ENCODE measurements at places on chromosomes 12 and 14. TPM values are rescaled to one million over a fixed set of nuclear protein-coding genes. Genes with fewer than 3 reads are reported as not detected.
A peak's percentile ranks its signal among the peaks of the same experiment; 100 is the strongest.

Gene SRSF9
- 122 TPM for total RNA-seq

Gene KLRC4
- total RNA-seq: not detected

DNA sequence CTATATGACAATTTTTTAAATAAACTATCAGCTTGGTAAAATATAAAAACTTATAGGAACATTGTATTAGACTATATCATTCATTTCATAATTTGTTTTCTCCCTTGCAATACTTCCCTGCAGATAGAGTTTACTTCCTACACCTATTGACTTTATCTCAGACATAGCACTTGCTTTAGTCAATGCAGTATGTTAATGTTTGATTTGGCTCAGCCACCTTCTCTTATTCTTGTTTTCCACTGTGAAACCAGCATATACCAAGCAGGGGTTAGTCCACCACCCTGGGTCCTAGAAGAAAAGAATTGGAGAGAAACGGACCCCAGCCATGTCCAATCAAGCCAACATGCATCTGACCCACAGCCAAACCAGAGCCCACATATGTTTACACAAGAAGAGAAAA lies 10.4 kb upstream of the SOX5 start:
- no peak overlapping the region for H3K4me3 ChIP-seq
- no peak for DNase-seq
- H3K4me1 ChIP-seq: no peaks in the 10 kb centered on the region

- peaks cover 24% of the 10 kb centered on the region for H3K27me3 ChIP-seq
- H3K4me1 ChIP-seq: peaks cover 6% of the 10 kb centered on the region
- no peak overlapping the region for H3K27ac ChIP-seq
- no peak overlapping the region for H3K4me3 ChIP-seq
Observed at GRCh38 chr12:91364471-91365184, 182.0 kb upstream of the DCN start.

Gene COL2A1
- total RNA-seq: not detected

Gene KRT6A
- total RNA-seq: not detected

GRCh38 chr12:119998471-119999245 lies 9.6 kb downstream of the BICDL1 start:
- peak overlapping the region; percentile 49 for H3K4me3 ChIP-seq
- H3K4me1 ChIP-seq: peaks cover 14% of the 10 kb centered on the region
- no peaks in the 10 kb centered on the region for H3K27me3 ChIP-seq
- DNase-seq: no peak

- H3K36me3 ChIP-seq: peaks cover 2% of the 10 kb centered on the region
- peaks cover 16% of the 10 kb centered on the region for H3K27me3 ChIP-seq
- no peaks in the 10 kb centered on the region for H3K4me1 ChIP-seq
Observed at GRCh38 chr14:62015945-62016344, 253.7 kb downstream of the SNAPC1 start.

Gene LRRC10
- total RNA-seq: not detected

- no peak overlapping the region for H3K4me3 ChIP-seq
- no peaks in the 10 kb centered on the region for H3K36me3 ChIP-seq
- H3K27me3 ChIP-seq: no peaks in the 10 kb centered on the region
- no peak overlapping the region for H3K27ac ChIP-seq
Observed at GRCh38 chr14:71243697-71244096, 336.4 kb downstream of the PCNX1 start.

Gene PSMC6
- 110 TPM for total RNA-seq

Gene TMEM119
- total RNA-seq: 5.0 TPM

- peak overlapping the region; percentile 97 for H3K4me3 ChIP-seq
- H3K36me3 ChIP-seq: peaks cover 14% of the 10 kb centered on the region
- H3K27me3 ChIP-seq: no peaks in the 10 kb centered on the region
Observed at GRCh38 chr12:12724421-12725085, 7.4 kb downstream of the CDKN1B start.

- H3K36me3 ChIP-seq: no peaks in the 10 kb centered on the region
- no peak overlapping the region for H3K27ac ChIP-seq
- H3K27me3 ChIP-seq: peaks cover 43% of the 10 kb centered on the region
Observed at GRCh38 chr12:22860926-22861325, 236.0 kb downstream of the ETNK1 start.

DNA sequence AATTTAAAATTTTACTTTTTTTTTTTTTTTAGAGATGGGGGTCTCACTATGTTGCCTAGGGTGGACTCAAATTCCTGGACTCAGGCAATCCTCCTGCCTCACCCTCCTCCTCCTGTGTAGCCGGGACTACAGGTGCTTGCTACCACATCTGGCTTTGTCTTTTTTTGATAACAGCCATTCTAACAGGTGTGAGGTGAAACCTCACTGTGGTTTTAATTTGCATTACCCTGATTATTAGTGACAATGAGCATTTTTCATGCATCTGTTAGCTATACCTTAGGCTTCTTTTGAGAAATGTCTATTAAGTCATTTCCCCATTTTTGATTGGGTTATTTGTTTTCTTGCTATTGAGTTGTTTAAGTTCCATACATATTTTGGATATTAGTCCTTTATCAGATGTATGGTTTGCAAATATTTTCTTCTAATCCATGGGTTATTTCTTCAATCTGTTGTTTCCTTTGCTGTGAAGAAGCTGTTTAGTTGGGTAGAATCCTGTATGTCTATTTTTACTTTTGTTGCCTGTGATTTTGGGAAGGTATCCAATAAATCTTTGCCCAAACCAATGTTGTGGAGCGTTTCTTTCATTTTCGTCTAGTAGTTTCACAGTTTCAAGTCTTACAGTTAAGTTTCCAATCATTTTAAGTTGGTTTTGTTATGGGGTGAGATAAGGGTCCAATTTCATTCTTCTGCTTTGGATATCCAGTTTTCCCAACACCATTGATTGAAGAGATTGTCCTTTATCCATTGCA lies 86.1 kb downstream of the MYF5 start:
- no peaks in the 10 kb centered on the region for H3K36me3 ChIP-seq
- H3K4me1 ChIP-seq: no peaks in the 10 kb centered on the region
- H3K27ac ChIP-seq: no peak overlapping the region
